ENCODE measurements at places on chromosomes 11 and 22. TPM values are rescaled to one million over a fixed set of nuclear protein-coding genes. Genes with fewer than 3 reads are reported as not detected.

The CD6 gene
- total RNA-seq: 413 TPM

GRCh38 chr11:43010042-43010441 is 301.8 kb upstream of the API5 start:
- DNase-seq: no peak

DNA sequence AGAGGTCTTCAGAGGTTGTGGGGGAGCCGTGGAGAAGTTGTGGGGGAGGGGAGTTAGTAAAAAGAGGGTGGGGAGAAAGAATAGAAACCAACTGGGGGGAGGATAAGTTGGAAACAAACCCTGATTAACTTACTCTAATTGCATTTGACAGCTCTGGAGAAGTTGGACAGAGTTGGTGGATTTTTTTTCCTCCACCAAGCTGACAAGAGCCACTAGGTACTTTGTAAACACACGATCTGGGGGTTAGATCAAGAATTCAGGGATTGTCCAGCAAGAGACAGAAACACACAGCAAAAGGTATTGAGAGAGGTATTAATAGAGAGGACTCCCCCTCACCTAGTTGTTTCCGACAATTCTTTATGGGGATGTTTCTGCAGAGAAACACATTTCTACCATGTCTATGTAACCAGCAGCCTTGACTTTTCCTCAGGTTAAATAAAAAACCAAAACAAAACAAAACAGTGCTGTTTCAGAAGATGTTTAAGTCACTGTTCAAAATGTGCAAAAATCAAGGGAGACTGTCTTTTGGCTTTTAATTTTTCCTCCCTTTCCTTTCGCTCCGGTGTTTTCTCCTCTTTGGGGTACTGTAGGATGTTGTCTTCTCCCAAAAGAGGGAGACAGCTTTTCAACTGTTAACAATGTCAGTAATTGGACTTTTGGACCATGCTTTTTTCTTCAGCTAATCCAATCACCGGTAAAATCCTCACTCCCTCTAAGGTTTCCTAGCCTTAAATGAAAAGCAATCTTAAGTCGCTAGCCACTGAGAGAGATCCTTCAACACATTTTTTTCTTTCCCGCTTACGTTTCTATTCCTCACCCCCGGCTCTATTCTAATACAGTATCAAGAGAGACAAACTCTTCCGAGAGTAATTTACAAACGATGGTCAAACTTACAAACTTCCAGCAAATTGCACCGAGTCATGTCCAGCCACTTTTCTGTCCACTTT is 708 bp downstream of the MAML2 start:
- DNase-seq: no peak

GRCh38 chr11:112835591-112836255 is 125.5 kb upstream of the NCAM1 start:
- DNase-seq: no peak
